Left lung (tissue), 14 donors: ENCODE measurements at places on chromosomes 1 and 21. TPM values are rescaled to one million over a fixed set of nuclear protein-coding genes. Genes with fewer than 3 reads are reported as not detected.

- DNase-seq: no peak
Observed at GRCh38 chr1:17984583-17984982, 123.0 kb upstream of the IGSF21 start.

DNA sequence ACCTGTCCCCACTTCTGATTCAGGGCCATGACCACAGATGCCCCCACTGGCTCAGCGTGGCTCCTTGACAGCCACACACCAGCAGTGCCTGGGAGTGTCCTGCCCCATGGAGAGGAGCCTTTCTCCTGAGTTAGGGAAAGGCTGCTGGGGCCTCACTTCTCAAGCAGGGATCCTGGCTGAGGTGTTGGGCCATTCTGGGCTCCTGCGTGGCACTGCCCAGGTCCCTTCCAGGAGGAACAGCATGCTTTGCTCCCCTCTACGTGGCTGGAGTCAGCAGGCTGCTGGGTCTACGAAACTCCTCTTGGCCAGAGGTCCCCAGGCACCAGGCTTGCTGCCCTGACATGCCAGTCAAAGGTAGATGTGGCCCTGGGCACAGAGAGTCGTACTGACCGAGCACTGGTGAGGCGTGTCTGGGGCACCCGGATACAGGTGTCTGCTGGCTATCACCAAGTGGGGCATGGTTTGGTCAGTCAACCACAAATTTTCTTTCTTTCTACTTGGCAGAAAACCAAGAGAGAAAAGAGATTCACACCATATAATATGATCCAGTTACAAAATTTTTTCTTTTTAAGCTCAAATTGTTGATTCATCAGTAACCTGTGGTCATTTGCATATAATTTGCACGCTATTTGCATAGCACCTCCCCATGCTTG is 4.1 kb downstream of the ADORA1 start:
- DNase-seq: no peak

DNA sequence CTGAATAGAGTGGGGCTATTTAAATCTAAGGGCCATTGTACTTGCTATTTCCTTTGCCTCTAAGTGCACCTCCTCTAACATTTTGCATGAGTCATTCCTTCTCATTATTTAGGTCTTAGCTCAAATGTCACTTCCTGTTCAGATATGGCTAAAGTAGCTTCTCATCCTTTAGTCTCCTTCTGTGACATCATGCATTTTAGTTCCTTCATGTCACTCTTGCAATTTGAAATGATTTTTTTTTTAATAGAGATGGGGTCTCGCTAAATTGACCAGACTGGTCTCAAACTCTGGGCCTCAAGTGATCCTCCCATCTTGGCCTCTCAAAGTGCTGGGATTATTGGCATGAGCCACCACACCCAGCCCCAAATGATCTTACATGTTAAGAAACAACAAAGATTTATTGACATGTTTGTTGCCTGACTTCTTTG is 6.6 kb downstream of the TBX19 start:
- no peak for DNase-seq

DNA sequence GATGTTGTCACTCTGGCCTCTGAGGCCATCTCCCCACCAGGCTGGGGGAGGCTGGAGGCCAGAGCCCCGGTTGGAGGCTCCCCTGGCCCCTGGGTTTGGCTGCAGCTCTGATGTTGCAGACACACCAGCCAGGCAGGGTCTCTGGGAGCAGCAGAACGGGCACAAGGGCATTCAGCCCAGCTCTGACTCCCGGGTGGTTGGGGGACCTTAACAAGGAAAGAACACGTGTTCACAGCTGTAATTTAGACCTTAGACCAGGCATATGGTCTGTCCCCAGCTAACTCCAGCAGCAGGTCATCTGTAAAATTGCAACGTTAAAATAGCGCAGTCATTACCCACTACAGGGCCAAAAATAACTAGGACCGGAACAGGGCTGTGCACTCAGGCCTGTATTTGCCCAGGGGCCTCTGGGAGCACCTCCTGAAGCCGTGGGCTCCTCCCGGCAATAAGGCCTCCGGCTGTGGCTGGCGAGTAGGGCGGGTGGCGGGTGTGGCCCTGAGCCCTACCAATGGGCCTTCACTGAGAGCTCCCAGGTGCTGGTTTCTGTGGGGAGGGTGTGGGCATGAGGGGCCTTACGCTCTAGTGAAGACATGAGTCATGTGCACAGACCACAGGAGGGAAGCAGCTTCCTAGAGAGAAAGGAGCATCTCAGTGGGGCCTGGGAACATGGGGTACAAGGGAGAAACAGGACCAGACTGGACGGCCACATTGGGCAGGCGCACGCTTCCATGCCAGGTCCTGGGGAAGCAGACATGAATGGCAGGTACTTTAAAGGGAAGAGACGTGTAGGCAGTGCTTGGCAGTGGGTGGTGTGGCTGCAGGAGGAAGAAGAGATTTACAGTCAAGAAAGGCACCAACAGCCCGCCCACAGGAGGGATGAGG is 6.1 kb downstream of the LDLRAP1 start:
- peak; percentile 57 for DNase-seq

DNA sequence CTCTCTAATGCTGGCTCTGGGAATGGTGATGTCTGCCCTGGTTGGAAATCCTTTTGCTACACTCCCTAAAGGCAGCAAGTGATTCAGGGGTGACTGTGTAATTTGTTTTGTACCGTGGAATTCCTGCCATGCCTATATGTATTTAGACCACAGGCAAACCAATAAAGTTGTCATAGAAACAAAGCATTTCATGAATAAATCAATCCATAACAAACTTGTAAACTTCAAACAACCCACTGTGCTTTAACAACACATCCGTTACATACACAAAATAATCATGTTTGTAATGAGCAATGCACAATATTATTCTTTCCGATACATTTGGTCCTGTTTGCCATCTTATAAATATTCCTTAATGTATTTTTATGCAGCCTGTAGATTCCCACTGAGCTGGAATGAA is 330.3 kb upstream of the SNX7 start:
- no peak for DNase-seq

- DNase-seq: no peak
Observed at GRCh38 chr1:10632691-10633090, 157.9 kb downstream of the PEX14 start.

GRCh38 chr1:43463479-43463878 is 9.7 kb upstream of the HYI start:
- DNase-seq: no peak

DNA sequence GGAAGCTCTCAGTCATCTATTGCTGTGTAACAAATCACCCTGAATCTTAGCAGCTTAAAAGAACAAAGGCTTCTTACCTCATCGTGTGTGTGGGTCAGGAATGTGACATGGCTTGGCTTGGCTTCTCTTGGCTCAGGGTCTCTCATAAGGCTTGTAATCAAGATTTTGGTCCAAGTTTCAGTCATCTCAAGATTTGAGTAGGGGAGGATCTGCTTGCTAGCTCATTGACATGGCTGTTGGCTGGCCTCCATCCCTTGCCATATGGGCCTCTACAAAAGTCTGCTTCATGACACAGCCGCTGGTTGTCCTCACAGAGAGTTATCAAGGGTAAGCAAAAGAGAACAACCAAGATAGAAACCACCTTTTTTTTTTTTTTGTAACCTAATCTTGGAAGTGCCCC is 207.7 kb downstream of the PTPRC start:
- DNase-seq: no peak

GRCh38 chr1:172394811-172395210 is 25.7 kb upstream of the C1orf105 start:
- no peak for DNase-seq

DNA sequence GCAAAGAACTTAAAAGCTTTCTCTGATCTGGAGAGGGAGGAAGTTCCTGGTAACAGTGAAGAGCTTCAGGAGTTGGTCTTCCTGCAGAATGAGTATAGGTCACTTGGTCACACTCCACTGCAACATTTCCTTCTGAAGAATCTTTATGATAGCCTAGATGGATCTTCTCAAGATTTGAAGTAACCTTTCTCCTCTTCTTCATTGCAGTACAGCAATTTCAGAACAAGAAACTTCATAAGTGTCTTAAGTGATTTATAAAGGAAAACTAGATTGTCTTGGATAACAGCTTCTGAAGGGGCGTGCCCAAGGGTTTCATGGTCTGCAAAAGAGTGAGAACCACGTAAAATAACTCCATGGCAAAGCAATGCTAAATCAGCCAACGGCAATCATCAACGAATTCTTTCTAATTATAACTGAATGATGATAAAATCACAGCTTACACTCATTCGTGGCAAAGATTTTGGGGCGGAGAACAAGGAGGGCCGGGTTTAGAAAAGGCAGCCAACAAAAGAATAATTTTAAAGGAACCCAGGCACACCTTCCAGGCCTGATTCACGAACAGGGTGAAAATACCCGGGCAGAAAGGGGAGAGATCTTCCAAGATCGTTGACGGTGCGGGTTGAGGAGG is 53.9 kb upstream of the ASPM start:
- DNase-seq: peak; percentile 22

GRCh38 chr1:178146436-178146835 is 52.5 kb downstream of the RASAL2 start:
- DNase-seq: no peak

DNA sequence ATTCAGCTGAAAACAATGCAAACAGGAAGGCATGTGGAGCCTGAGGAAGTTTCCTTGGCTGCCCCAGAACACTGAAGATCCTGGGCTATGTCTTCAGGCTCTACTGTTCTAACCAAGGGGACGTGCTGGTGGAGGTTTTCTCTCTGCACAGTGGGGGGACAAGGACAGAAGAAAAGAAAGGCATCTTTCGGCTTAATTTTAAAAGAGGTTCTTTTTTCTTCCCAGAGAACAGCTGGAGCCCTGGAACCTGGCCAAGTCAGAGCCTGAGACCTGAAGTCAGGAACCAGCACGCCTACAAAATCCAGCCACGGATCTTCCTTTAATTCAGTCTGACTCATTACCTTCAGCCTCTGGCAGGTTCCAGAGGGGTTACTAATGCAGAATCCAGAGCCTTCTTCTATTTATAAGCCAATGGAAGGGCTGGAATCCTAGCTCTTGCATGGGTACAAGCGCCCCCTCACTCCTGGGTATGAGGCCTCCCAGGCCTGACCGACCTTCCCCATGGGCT is 19.8 kb downstream of the CTNNBIP1 start:
- no peak for DNase-seq

GRCh38 chr1:214954617-214954949 is 128.0 kb upstream of the KCNK2 start:
- DNase-seq: no peak

- DNase-seq: no peak
Observed at GRCh38 chr1:228275179-228275429, 67.3 kb downstream of the OBSCN start.

GRCh38 chr21:25911730-25912401 is 177.1 kb downstream of the GABPA start:
- no peak for DNase-seq

DNA sequence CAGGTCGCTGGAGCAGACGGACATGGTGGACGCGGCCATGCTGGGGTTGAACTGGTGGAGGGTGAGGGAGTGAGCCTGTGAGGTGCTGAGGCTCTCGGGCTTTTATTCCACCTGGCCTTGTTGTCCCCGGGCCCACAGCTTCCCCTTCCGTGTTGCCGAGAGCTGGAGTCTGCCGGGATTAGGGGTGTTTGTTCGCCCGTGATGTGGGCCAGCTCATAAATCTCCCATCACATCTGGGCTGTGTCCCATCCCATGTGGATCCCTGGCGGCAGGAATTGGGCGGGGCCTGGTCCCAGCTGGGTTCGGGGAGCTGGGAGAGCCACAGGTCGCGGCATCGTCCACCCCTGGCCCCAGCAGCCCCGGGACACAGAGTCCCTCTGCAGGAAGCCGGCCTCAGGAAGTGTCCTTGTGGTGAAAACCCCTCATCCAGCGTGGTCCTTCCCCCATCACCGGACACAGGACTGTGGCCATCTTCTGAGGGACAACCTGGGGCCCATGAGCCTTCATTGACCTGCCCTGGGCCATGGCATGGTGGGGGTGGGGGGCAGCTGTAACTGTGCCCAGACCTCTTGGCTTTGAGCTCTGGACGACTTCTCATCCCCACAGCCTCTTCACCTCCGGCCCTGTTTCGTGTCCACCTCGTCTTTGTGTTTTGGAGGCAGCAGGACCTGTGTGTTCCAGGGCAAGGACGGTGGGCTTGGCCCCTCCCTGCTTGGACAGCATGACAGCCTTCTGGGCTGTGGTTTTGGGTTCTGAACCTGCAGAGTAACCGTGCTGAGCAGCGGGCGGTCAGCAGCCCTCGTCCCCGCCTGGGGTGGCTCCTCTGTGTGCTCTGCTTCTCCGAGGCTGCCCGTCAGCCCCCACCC is at the start of gene KRTAP10-6:
Gene KRTAP10-6 (minus strand): TSS at position 60 of the 866 bp plus-strand sequence. CDS start 21 bp downstream, at position 39.
- no peak for DNase-seq

DNA sequence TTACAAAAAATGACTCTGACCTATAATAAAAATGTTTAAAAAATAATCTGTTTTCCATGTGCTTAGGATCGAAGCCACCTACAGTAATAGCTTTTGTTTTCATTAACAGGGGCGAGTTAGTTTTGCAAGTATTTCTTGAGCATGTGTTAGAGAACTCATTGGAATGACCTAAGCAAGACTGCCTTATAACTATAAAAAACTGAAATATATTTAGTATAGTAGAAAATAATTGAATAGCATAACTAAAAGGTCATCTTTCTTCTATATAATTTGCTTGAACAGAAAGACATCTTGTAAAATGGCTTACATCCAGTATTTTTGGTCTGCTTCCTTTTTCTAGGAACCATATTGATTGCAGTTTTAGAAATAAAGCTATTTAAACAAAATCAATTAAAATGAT is 241.5 kb upstream of the NRIP1 start:
- DNase-seq: peak; percentile 23

- no peak for DNase-seq
Observed at GRCh38 chr1:119727991-119728390, 16.3 kb downstream of the PHGDH start.

GRCh38 chr21:44088401-44088780 is 18.8 kb upstream of the PWP2 start:
- no peak for DNase-seq

GRCh38 chr1:15412175-15412800 is 2.6 kb downstream of the EFHD2 start:
- DNase-seq: no peak

DNA sequence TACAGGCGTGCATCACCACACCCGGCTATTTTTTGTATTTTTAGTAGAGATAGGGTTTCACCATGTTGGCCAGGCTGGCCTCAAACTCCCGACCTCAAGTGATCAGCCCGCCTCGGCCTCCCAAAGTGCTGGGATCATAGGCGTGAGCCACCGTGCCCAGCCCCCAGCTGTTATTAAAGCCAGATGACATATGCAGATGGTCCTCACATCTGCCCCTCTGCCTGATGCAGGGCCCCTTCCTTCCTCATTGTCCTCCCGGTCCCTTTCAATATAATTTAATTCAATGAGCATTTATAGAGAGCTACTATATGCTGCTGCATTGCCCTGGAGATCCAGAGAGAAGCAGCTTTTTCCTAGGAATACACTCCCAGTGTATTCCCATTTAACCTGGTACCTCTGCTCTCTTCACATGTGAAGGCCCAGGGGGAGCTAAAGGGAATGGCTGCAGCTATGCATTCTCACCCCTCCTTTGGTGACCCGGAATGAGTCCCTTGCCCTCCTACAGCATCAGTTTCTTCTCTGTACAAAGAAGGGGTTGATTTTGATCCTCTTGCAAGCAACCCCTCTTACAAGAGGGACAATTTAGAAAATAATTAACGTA is 55.6 kb downstream of the L1TD1 start:
- DNase-seq: no peak

The OLFML2B gene
- total RNA-seq: 46.8 TPM

The SLC9C2 gene
- total RNA-seq: 0.47 TPM

The CRB1 gene
- 0.09 TPM for total RNA-seq

The CLIC6 gene
- total RNA-seq: 21.0 TPM

The ASCL5 gene
- total RNA-seq: 0.21 TPM

The LAMC2 gene
- total RNA-seq: 46.8 TPM

The SPRR3 gene
- not detected for total RNA-seq

The TGFB2 gene
- total RNA-seq: 9.8 TPM
